ENCODE measurements at places on chromosomes 1 and 21.

- peak overlapping the region; percentile 83 for H3K4me3 ChIP-seq
- no peak overlapping the region for H3K27ac ChIP-seq
- H3K27me3 ChIP-seq, result peaks cover 2% of the 10 kb centered on the region
- H3K4me1 ChIP-seq, result peaks cover 42% of the 10 kb centered on the region
- DNase-seq, result no peak
- H3K36me3 ChIP-seq, result peaks cover 1% of the 10 kb centered on the region
Measured at GRCh38 chr1:26530895-26531598, 1.5 kb downstream of the RPS6KA1 start.

DNA sequence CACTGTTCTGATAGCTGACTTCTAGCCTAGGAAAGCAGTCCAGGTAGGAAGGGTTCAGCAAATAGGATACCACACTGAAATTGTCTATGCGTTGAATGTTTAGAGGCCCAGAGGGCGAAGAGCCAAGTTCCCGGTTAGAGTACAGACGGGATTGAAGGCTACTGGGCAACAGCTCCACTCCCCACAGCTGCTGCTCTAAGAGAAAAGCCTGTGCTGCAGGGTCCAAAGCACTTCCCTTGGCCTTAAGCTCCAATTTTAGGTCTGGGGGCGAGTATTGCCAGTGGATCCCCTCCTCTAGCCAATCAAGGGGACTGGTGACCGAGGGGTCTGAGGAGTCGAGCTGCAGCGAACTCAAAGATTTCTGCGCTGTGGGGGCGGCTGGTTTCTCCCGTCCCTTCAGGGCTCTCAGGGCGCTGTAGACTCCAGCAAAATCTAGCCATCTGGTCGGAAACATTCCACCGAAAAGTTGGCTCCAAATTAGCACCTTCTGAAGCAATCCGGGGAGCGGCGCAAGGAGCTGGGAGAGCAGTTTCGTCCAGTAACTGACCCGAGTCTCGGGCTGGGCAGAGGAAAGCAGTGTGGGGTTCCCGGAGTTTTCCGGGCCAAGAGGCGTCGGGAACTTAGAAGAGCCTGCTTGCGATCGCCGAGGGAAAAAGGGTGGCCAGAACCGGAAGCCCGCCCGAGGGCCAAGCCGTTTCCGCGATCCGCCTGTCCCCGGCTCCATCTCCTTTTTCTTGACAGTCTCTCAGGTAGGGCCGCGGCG lies 748 bp downstream of the PPP1R15B start:
- peak; percentile 51 for DNase-seq
- H3K4me3 ChIP-seq, result peak overlapping the region; percentile 99
- peaks cover 15% of the 10 kb centered on the region for H3K4me1 ChIP-seq
- no peaks in the 10 kb centered on the region for H3K27me3 ChIP-seq

GRCh38 chr1:205567716-205568115 lies 63.2 kb downstream of the CDK18 start:
- H3K4me3 ChIP-seq, result no peak overlapping the region
- H3K27me3 ChIP-seq, result peaks cover 72% of the 10 kb centered on the region
- no peaks in the 10 kb centered on the region for H3K36me3 ChIP-seq
- no peak for DNase-seq

GRCh38 chr1:217049721-217050120 lies 326.5 kb upstream of the ESRRG start:
- no peak for DNase-seq
- H3K27me3 ChIP-seq, result no peaks in the 10 kb centered on the region
- H3K27ac ChIP-seq, result no peak overlapping the region
- H3K36me3 ChIP-seq, result no peaks in the 10 kb centered on the region

- no peak for DNase-seq
- H3K27ac ChIP-seq, result no peak overlapping the region
- H3K4me3 ChIP-seq, result no peak overlapping the region
- H3K27me3 ChIP-seq, result no peaks in the 10 kb centered on the region
- H3K36me3 ChIP-seq, result peaks cover 72% of the 10 kb centered on the region
Measured at GRCh38 chr1:35532497-35533223, 24.5 kb downstream of the KIAA0319L start.

DNA sequence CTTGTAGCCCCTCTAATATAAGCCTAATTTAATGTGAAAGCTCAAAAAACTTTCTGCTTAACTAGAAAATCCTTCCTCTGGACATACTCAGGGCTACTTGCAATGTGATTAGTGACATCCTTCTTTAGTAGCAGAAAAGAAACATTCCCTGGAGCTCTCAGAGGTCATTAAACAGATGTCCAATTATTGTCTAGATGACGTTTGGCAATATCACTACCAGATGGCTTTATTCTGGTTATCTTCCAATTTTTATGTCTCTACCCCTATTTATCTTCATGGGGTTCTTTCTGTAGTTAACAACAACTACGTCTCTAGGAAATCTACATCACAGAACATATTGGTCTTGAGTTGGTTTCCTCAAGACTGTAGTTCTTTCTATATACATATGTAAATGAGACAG lies 44.2 kb downstream of the CTH start:
- peaks cover 4% of the 10 kb centered on the region for H3K27me3 ChIP-seq
- H3K27ac ChIP-seq, result no peak overlapping the region
- no peak overlapping the region for H3K4me3 ChIP-seq
- DNase-seq, result no peak
- H3K4me1 ChIP-seq, result no peaks in the 10 kb centered on the region

DNA sequence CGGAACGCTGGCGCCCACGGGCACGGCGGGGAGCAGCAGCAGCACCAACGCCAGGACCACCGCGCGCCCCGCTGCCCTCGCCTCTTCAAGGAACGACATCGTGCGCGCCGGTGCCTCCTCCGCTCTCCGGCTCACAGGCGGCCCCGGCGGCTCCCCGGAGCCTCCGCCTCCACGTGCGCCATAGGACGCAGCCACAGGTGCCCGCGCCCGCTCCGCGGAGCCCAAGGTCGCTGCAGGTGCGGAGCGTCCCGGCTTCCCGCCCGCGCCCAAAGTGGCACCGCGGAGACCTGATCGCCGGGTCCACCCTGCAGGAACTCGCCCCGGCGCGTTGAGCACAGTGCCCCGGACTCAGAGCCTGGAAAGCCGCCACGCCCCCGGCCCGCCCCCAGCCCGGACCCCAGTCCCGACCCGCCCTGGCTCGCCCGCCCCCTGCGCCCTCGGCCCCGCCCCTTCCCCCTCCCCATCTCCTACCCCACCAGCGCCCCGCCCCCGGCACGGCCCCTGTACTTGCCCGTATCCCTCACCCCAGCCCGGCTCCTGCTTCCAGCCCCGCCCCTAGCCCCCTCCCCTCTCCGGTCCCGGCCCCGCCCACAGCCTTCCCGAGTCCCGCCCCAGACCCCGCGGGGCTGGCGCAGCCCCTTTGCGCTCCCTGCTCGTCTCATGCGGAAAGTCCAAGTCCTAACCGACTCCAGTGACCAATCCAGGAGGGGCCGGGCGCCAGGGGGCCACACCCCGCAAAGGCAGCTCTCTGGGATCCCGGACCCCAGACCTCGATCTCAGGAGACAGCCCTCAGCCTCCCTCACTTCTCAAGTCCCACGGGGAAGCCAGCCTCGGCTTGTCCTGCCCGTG lies at the start of gene MEGF6:
TSS of gene MEGF6 (minus strand) at position 339 of the 850 bp plus-strand sequence. CDS start at position 99, 240 bp downstream.
- no peaks in the 10 kb centered on the region for H3K36me3 ChIP-seq
- H3K27me3 ChIP-seq, result peaks cover 23% of the 10 kb centered on the region
- DNase-seq, result peak; percentile 37
- H3K4me1 ChIP-seq, result peaks cover 3% of the 10 kb centered on the region

- DNase-seq, result no peak
Measured at GRCh38 chr1:63902844-63903589, 129.2 kb downstream of the ROR1 start.

- H3K27ac ChIP-seq, result no peak overlapping the region
- H3K36me3 ChIP-seq, result no peaks in the 10 kb centered on the region
- peaks cover 6% of the 10 kb centered on the region for H3K4me1 ChIP-seq
- no peak overlapping the region for H3K4me3 ChIP-seq
Measured at GRCh38 chr1:213884942-213885341, 102.8 kb upstream of the PROX1 start.

- no peak for DNase-seq
- peaks cover 30% of the 10 kb centered on the region for H3K4me1 ChIP-seq
- H3K27me3 ChIP-seq, result no peaks in the 10 kb centered on the region
- no peak overlapping the region for H3K4me3 ChIP-seq
- peaks cover 8% of the 10 kb centered on the region for H3K36me3 ChIP-seq
Measured at GRCh38 chr1:174953285-174954072, 46.3 kb upstream of the CACYBP start.

DNA sequence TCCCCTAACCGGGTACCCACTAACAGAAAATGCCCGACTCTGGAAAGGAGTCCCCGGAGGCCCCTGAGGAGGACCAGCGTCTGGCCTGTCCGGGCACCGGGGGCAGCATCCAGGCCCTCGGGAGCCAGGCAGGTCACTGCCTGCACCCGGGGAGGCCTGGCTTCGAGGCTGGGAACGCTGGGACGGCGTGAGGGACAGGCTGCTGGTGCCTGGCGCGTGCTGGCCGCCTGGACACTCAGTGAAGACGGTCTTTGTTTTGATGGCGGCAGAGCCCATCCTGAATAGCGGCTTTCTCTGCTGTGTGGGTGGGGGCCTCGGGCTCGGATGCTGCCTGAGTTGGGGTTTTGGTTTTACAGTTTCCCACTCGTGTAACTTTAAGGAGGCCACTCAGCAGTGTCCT lies 37.6 kb downstream of the PRKCZ start:
- no peaks in the 10 kb centered on the region for H3K36me3 ChIP-seq
- no peak overlapping the region for H3K4me3 ChIP-seq
- H3K27me3 ChIP-seq, result no peaks in the 10 kb centered on the region

- DNase-seq, result no peak
- peaks cover 52% of the 10 kb centered on the region for H3K36me3 ChIP-seq
- no peak overlapping the region for H3K27ac ChIP-seq
- H3K4me1 ChIP-seq, result peaks cover 4% of the 10 kb centered on the region
- H3K27me3 ChIP-seq, result no peaks in the 10 kb centered on the region
- no peak overlapping the region for H3K4me3 ChIP-seq
Measured at GRCh38 chr1:32780628-32781234, 36.4 kb downstream of the YARS1 start.

DNA sequence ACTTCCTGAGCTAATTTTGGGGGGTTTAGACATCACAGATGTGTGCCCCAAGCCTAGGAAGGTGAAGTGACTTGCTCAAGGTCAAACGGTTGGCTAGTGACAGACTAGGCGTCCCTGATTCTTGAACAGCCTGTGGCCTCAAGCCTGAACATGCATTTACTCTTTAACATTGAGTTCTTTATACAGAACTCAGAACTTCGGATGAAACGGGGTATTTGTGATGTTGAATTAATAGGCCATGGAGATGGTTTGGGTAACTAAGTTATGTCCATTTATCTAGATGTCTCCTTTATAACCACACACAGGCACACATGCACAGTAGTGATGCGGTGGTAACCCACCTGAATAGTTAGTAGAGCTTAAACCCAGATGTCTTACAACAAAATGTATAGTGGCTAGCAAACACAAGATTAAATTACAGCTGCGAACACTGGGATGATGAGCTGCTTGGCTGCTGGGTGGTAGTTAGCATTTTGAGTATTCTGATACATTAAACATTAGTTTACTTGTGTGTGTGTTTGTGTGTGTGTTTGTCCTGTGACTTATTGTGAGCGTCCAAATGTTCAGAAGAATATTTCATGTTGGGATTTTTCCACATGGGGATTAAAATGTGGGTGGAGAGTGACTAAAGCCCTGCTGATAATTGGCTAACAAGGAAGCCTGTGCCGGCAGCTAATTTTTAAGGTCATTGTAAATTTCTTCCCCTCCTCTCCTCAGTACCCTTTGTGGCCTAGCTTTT lies 2.3 kb downstream of the ATP1A1 start:
- peaks cover 55% of the 10 kb centered on the region for H3K4me1 ChIP-seq
- peaks cover 12% of the 10 kb centered on the region for H3K27me3 ChIP-seq
- H3K4me3 ChIP-seq, result peak overlapping the region; percentile 98
- H3K27ac ChIP-seq, result peak overlapping the region; percentile 92
- H3K36me3 ChIP-seq, result peaks cover 17% of the 10 kb centered on the region

- peaks cover 5% of the 10 kb centered on the region for H3K4me1 ChIP-seq
- no peak overlapping the region for H3K4me3 ChIP-seq
- H3K36me3 ChIP-seq, result no peaks in the 10 kb centered on the region
- peaks cover 3% of the 10 kb centered on the region for H3K27me3 ChIP-seq
Measured at GRCh38 chr21:39018730-39019129, 164.5 kb downstream of the PSMG1 start.

All from activated CD4-positive, alpha-beta T cell treated with anti-CD3 and anti-CD28 coated beads, Interleukin-2, amount 10 ng/mL, durations not matched to agents 7 days and 5 days (primary cell).